Erythroblast (primary cell): ENCODE measurements at places on chromosomes 1 and 21.

GRCh38 chr1:176033474-176033873 lies 173.6 kb downstream of the COP1 start:
- DNase-seq: no peak

- DNase-seq: no peak
These were observed 5.2 kb upstream of the CTH start for GRCh38 chr1:70405780-70406416.

DNA sequence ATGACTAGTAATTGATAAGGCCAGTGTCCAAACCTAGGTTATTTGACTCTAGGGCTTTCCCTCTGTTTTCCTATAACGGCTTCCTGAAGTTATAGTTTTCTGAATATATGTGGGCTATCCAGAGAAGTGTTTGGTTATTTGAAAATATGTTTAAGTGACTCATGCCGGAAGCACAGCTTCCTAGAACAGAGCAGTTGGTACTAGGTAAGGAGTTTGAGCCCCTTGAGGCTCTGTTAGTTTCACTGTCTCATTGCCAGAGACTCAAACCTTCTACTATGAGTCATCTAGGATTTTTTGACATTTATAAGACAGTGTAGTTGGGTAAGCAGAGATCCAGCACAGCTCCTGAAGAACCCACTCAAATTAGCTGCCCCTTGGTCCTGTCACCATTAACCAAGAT lies 27.1 kb upstream of the LEPR start:
- DNase-seq: no peak

- no peak for DNase-seq
These were observed 21.9 kb downstream of the TMCC2 start for GRCh38 chr1:205249651-205250050.

DNA sequence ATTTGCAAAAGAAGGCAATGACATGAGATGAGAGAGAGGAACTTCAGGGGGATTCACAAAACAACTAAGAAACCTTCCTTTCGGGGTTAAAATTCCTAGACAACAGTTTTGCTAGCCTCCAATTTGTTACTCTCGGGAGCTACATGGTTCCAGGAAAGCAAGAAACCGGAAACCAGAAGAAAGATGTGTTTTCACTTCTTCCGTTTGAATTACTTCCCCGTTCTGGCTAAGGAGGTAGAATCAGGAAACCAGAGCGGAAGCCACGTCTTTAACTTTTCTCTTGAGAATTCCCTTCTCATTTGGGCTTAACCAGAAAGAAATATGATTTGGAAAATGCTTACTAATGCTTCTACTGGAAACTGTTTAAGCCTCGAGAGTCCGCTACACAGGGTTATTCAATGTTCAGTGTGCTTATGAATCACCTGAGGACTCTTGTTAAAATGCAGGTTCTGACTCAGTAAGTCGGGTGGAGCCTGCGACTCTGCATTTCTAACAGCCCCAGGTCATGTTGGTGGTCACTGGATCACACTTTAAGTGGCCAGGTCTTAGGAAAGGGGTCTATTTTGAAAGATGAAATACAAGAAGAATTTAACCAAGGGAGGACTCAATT lies 43.5 kb upstream of the MCOLN3 start:
- no peak for DNase-seq

- DNase-seq: no peak
These were observed 318.0 kb downstream of the PCP4 start for GRCh38 chr21:40185208-40185607.

GRCh38 chr1:203089651-203090045 lies 3.8 kb upstream of the MYOG start:
- no peak for DNase-seq

GRCh38 chr1:169348383-169349036 lies 19.1 kb downstream of the NME7 start:
- peak; percentile 89 for DNase-seq

GRCh38 chr1:57063406-57064125 lies 97.8 kb upstream of the C8B start:
- no peak for DNase-seq

DNA sequence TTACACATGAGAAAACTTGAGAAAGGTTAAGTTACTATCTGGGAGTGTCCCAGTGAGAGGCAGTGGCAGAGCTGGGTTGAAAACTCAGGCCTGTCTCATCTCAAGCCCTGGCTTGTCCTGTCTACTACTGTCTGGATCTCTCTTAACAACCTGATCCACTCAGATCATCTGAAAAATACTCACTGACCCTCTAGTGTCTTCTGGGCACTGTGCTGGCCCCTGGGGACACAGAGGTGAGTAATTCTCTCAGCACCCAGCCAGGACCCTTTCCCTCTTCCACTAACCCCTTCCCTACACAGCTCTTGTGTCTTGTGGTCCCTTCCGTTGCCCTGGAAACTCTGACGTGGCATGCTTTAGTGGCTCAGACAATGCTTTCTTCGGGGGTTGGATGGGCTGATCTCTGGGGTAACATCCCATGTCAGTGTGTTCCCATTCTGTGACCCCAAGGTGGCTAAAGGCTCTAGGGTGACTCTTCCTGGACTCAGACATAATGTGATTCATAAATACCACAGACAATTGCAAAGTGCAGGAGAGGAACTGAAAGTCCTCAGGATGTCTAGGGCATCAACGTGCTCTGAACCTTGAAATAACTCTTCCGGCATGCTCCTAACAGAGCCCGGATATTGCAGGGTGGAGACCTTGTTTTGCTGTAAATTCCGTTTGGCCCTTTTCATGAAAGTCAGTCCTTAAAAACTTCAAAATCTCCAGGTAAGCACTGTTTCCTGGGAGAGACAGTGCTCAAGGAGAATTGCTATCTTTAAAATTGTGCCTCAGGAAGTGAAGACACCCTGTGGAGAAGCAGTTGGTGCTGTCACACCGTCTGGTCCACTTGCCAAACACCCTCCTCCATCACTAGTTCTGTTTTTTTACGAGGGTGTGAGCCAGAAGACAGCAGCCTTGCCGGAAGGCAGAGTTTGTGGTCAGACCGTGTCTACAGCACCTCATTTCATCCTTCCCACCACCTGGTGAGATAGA lies 4.0 kb downstream of the SHISAL2A start:
- no peak for DNase-seq

DNA sequence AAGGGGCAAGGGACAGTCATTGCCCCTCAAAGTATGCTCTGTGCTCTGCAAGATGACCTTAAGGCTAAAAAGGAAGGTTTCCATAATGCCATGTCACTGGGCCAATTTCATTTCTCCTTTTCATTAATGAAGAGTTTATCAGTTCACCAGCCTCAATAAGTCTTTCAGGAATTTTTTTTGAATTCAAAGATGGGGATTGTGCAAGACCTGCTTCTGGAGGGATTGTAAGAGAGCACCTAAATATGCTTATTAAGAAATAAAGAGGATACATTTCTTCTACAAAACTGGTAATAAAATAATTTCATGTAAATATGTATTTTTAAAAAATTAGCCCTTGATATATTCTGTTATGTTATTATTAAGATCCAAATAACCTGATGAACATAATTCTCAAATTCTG lies 86.8 kb upstream of the RGS4 start:
- no peak for DNase-seq

DNA sequence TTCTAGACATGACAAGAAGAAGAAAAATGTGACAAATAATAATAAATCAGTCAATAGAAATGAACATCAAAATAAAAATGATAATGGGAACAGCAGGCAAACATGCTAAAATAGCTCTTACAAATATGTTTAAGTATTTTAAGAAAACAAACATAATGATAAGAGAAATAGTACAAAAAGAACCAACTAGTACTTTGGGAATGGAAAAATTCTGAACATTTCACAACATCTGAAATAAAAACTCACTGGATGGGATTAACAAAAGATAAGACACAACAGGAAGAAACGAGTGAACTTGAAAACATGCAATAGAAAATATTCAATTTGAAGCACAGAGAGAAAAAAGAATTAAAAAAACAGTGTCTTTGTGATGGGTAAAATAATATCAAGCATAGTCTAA lies 115.2 kb upstream of the TSPAN2 start:
- DNase-seq: no peak

GRCh38 chr1:48236716-48237470 lies 14.4 kb downstream of the SLC5A9 start:
- DNase-seq: peak; percentile 8
